NB4 (cell line): ENCODE measurements at places on chromosomes 4 and X.

- DNase-seq: no peak
These were observed 74.3 kb downstream of the IQCM start for GRCh38 chr4:149741186-149741831.

- no peak for DNase-seq
These were observed 971 bp downstream of the MAGEA11 start for GRCh38 chrX:149712831-149713230.

- DNase-seq: peak; percentile 12
These were observed 23.6 kb upstream of the CBR4 start for GRCh38 chr4:169033660-169034059.

GRCh38 chr4:173146456-173146855 is 22.2 kb upstream of the GALNT7 start:
- DNase-seq: no peak

GRCh38 chr4:8739317-8739716 is 132.3 kb downstream of the HMX1 start:
- DNase-seq: no peak

- DNase-seq: peak; percentile 62
These were observed 2.0 kb upstream of the TMPRSS11D start for GRCh38 chr4:67885762-67886161.

GRCh38 chr4:88531549-88531948 is 8.0 kb upstream of the PYURF start:
- no peak for DNase-seq

DNA sequence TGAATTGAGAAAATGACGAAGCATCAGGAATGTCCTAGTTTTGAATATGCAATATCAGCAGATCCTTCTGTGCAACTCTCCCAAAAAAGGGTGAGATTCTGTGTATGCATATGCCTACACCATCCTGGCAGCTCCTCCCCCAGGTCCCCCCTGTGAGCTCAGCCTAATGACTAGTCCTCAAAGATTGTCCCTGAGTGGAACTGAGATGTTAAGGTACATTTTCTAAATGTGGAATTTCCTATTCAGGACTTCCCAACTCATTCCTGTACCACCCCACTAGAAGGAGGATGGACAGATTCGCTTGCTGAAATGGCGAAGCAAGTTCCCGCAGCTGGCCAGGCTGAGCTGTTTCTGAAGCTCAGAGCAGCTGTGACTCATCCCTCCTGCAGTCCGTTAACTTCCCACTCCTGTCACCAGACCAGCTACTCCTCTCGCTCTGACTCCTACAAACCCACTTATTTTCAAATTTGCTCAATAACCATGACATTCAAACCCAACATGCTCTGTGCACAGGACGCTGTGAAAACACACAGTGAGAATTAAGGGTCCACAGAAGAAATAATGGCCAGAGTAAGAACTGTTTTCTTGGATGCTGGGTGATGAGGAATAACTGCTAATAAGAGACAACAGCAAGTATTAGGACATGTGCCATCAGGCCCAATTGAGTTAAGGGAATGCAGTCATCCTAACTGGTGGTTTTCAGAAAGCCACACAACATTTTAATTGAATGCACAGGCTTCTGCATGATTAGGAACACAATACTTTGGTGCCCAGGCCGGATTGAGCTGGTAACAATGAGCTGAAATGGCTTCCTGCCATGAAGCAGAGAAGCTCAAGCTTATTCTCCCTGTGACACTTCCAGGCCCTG is 40.0 kb upstream of the IRF2 start:
- peak; percentile 90 for DNase-seq

- no peak for DNase-seq
These were observed 172.5 kb upstream of the ANXA3 start for GRCh38 chr4:78379040-78379439.

GRCh38 chr4:84378983-84379382 is 120.1 kb downstream of the NKX6-1 start:
- no peak for DNase-seq

GRCh38 chr4:109276482-109277095 is 25.9 kb downstream of the COL25A1 start:
- no peak for DNase-seq

DNA sequence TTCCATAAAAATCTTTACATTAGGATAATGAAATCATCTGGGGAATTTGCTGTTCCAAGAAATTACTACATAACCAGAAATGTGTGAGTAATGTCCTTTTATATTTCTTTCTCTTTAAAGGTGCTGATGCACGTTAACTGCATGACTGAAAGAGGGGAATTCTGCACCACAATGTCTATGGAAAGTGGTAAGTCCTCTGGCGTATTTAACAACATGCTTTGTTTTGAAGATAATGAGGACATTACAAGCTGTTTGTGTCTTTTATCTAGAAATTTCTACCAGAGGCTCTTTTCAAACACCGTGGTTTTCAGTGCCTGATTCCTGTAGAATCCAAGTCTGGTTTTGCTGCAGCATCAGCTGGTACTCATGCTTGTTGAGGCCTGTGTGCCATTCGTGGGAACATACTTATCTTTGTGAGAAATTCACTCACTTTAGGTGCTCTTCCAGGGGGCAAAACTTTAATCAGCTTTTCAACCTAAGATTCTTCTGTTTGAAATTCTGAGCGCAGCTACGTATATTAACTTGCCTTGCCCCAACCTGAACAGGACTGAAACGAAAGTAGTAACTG is 257.2 kb downstream of the PDHA2 start:
- no peak for DNase-seq

GRCh38 chr4:26503844-26504243 is 13.6 kb upstream of the CCKAR start:
- no peak for DNase-seq

GRCh38 chrX:153647461-153648357 is 706 bp downstream of the DUSP9 start:
- DNase-seq: no peak

- DNase-seq: no peak
These were observed 16.5 kb upstream of the BMPR1B start for GRCh38 chr4:94741304-94741703.

DNA sequence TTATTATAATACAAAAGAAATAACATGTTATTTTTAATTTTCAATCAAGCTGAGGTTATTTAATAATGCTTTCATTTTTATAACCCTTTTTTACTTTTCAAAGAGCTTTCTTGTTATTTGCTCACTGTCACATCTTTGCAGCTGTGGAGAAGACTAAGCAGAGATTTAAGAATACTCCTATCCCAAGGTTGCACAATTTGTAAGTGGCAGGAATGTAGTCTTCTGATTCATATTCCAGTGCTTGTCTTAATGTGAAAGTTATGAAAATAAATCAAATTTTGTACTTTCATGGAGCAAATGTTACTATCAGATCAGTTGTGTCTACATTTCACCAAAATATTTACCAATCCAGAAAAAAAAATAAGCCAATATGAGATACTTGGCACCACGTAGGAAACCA is 86.6 kb downstream of the DDIT4L start:
- DNase-seq: no peak

GRCh38 chr4:156517956-156518355 is 453.6 kb downstream of the PDGFC start:
- DNase-seq: no peak

DNA sequence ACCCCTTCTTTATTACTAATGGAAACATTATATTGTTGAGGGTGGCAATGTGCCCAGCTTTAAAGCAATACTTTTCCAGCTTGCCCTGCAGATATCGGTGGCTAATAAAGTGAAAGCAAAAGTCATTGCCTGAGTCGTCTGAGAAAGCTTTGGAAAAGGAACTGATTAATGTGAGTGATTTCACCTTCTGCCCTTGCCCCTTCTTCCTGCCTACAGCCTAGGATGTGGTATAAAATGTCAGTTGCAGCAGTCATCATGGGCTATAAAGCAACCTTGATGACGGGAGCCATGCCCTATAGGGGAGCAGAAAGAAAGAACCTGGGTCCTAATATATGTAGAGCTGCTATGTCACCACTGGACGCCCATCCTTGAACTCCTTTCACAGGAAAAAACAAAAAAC is 132.4 kb upstream of the USP9X start:
- peak; percentile 6 for DNase-seq

GRCh38 chrX:79165806-79166205 is 21.3 kb downstream of the GPR174 start:
- no peak for DNase-seq

- no peak for DNase-seq
These were observed 614.4 kb downstream of the RPA4 start for GRCh38 chrX:97498093-97498492.

- DNase-seq: no peak
These were observed 28.8 kb downstream of the SH3TC1 start for GRCh38 chr4:8227771-8228318.

DNA sequence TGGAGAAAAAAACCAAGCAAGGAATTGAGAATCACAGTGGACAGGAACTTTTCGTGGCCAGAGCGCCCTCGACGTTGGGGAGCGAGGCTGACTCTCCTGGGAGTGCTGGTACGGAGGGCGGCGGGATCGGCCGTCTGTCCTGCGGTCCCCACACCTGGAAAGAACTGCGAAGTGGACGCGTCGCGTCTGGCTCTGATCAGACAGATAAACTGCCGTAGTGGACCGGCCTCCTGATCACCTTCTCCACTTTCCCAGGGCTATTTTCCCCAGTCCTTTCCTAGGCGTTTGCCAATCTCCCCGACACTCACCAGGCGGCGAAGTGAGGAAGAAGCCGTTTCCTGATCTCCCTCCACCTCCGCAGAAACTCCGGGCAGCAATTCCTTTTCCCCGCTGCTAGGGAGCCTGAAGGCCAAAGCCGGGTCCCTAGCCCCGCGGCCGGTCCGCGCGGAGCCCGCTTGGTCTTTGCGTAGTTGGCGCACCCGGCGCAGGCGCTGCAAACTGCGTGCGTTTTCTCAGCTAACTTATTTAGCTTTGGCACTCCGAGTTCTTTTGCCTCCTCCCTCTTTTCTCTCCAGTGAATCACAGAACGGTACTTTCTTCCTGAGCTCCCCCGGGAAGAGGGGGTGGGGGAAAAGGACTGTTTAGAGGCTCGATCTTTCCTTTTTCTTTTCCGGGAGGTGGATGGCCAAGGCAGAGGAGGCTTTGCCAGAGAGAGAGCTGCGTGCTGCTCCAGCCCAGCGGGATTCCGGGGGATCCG is at the start of gene ARSJ:
TSS of gene ARSJ (minus strand) at position 500 of the 757 bp plus-strand sequence. CDS start 813 bp downstream, outside the sequence.
- no peak for DNase-seq

- DNase-seq: no peak
These were observed 205.5 kb upstream of the CENPE start for GRCh38 chr4:103403619-103404018.

DNA sequence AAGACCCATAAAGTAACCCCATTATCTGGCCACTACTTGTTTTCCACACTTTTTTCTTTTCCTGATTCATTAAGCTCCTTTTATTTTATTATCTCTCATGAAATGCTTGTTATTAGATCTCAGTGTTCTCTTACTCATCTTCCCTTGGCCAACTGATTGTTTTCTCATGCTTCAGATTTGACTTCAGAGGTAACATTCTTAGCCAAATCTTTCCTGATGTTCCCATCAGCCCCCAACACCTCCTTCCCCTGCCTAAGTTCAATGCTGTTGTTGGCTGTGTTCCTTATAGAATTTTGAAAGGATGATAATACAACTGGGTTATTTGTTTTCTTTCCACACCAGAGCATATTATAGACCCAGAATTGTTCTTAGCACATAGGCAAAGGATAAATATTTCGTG is 75.6 kb downstream of the BMPR1B start:
- DNase-seq: no peak
